ENCODE measurements at places on chromosomes 7 and 10.

DNA sequence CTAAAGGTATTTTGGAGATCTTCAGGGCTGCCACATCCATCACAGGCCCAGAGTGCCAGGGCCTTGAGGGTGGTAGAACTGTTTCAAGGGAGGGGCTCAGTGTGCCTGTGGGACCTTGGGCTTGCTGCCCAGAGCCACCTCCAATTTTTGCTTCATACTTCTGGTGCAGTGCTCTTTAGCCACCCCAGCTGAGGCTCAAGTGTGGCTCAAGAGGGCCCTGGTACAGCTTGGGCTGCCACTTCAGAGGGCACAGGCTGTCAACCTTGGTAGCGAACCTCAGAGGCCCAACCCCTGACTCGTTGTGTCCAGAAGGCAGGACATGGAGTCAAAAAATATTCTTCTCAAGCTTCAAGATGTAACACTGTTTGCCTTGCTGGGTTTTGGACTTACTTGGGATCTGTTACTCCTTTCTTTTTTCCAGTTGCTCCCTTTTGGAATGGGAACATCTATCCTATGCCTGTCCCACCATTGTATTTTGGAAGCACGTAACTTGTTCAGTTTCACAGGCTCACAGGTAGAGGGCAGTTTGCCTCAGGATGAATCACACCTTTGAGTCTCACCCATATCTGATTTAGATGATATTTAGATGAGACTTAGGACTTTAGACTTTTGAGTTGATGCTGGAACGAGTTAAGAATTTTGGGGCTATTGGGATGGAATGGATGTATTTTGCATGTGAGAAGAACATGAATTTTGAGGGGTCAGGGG, 224.8 kb downstream of the RPS24 start:
- no peak for DNase-seq

GRCh38 chr7:23183279-23184012, 1.6 kb downstream of the NUP42 start:
- no peak for DNase-seq

DNA sequence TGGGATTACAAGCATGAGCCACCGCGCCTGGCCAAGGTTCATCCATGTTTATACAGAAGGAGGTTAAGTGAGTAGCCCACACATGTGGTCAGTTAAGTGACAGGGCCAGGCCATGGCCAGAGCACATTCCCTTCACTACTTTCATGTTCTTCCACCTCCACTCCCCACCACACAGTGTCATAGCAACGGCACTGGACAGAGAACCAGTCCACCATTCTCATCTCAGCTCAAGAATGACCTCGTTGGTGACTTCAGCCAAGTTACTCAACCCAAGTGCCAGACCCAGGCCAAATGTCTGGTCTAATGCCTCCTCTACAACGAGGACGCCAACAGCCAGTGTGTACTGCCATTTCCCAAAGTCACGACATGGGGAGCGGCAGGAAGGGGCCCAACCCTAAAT, 62.4 kb downstream of the INHBA start:
- DNase-seq, result no peak

GRCh38 chr7:52547308-52547910, 488.0 kb upstream of the POM121L12 start:
- DNase-seq, result no peak

- no peak for DNase-seq
Measured at GRCh38 chr10:96576277-96576980, 10.4 kb downstream of the TM9SF3 start.

GRCh38 chr10:108696792-108697477, 1226.4 kb downstream of the XPNPEP1 start:
- DNase-seq, result no peak

GRCh38 chr10:102111276-102111675, 8.9 kb downstream of the LDB1 start:
- DNase-seq, result no peak

- no peak for DNase-seq
Measured at GRCh38 chr10:31011017-31011664, 20.5 kb downstream of the ZNF438 start.

DNA sequence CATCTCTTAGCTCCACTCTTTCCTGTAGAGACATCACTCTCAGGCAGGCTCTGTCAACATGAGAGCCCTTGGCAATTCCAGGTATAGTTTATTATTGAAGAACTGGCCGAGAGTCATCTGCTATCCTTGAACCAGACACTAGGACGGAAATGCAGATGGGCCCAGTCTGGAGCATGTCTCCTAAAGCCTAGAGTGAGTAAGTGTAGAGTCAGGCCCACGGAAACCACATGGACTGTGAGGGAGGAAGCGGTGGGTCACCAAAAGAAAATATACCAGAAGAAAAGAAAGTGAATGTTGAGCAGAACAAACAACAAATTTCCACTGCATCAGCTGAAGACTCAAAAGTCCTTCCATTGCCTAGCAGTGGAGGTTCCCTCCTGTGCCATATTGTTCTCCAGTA, 15.7 kb upstream of the RELN start:
- no peak for DNase-seq

GRCh38 chr7:36570528-36571189, 153.6 kb downstream of the AOAH start:
- DNase-seq, result no peak

DNA sequence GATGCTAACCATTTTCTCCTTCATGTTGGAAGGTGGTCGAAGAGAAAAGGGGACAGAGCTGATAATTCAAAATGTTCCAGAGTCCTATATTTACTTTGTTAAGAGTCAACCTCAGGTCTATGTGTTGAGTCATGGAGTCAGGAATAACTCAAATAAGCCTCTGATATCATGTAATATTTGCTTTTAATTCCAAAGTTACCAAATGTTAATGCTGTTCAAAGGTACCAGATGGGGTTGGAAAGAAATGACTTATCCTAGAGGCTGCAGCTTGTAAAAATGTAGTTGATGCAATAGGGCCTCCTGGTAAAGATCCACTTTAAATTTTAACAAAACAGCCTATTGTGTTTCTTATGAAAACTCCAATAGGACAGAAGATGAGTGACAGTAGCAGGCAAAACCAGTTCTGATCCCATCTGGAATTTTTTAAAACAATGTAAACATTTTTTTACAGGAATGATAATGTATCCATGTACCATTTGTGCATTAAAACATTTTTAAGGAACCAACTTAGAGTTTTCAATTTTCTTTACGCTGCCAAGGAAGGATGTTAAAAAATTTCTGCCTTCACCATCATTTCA, 218.2 kb downstream of the ANK3 start:
- DNase-seq, result no peak

DNA sequence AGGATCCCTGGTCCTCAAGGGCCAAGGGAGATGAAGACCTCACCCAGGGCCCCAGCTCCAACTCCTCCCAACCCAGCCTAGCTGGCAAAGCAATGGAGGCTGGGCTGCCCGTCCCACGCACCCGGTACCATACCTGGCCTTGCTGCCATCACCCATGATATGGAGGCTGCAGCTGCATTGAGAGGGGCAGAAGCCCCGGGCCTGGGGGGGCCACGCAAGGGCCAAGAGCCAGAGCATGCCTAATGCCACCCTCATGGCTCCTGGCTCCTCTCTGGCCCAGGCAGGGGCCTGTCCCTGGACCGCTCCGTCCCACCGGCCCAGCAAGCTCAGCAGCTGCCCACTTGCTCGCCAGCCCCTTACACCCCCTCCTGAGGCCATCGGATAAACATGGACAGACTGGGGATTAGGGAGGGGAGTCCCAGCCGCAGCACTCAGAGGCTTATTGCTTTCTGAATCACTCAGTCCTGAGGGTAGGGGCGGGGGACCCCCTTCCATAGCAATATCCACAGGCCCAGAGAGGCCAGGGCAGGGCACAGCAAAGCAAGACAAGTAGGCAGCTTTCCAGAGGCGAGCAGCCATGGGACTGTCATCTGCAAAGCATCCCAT, at the start of gene LRIT1:
TSS of gene LRIT1 (minus strand) at position 362 of the 606 bp plus-strand sequence. CDS start at position 255, 107 bp downstream.
- no peak for DNase-seq

GRCh38 chr7:19327018-19327417, 181.8 kb upstream of the FERD3L start:
- DNase-seq, result no peak

DNA sequence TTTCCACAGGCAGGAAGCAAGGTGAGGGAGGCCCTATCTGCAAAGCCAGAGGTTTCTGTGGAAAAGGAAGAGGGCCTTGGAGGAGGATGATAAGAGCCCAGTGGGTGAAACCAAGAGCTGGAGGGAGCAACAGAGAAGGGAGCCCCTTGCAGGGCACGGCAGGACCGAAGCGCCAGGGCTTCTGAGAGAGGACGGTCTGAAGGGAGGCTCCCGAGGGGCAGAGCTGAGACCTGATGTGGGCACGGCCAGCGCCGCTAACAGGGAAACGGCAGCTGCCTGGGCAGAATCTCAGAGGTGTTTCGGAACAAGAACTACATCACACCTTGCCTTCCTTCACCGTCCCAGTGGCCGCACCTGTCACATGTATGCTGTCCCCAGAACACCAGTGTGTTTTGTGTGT, 144.3 kb upstream of the ADARB2 start:
- DNase-seq, result no peak

GRCh38 chr7:140284062-140284461, 107.3 kb upstream of the KDM7A start:
- no peak for DNase-seq

Data from stimulated activated CD8-positive, alpha-beta memory T cell treated with anti-CD3 and anti-CD28 coated beads, Interleukin-7, amount 100 ng/mL, for 1 hour (primary cell).